ENCODE measurements at places on chromosomes 1 and 21.

DNA sequence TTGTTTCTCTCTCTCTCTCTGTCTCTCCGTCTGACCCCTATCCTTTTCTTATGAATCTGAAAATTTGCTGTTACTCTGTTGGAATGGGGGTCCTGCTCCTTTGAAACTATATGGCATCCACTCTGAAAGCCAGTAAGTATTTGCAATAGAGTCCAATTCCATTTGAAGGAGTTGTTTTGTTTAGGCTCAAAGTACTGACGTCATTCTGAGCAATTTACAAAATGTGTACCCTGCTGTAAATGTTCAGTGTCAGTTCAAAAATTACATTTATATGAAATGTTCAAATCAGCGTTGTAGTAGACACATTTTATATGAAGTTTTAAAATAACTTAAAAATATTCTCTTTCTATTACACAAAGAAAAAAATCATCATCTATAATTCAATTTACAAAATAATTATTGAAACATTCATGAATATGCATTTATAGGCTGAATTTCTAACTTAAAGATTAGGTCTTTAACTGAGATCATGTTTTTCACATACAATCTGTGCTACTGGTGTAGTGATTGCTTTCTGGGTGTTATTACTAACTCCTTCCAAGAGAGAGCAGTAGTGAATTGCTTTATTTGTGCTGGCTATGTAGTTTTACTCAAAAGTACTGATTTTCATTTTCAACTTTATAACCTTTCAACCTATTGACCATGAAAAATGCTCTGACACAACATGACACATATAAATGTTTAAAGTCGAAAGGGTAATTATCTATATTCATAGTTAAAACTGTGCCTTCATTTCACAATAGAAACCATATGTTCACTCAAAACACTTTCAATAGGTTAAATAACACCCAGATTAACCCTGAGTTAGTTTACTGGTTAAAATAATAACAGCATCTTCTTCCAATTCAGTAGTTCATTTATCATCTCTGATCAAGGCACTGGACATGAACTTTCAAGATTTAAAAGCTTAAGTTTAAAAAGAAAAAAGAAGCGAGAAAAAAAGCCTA lies 253.1 kb upstream of the ADGRL4 start:
- DNase-seq = no peak

DNA sequence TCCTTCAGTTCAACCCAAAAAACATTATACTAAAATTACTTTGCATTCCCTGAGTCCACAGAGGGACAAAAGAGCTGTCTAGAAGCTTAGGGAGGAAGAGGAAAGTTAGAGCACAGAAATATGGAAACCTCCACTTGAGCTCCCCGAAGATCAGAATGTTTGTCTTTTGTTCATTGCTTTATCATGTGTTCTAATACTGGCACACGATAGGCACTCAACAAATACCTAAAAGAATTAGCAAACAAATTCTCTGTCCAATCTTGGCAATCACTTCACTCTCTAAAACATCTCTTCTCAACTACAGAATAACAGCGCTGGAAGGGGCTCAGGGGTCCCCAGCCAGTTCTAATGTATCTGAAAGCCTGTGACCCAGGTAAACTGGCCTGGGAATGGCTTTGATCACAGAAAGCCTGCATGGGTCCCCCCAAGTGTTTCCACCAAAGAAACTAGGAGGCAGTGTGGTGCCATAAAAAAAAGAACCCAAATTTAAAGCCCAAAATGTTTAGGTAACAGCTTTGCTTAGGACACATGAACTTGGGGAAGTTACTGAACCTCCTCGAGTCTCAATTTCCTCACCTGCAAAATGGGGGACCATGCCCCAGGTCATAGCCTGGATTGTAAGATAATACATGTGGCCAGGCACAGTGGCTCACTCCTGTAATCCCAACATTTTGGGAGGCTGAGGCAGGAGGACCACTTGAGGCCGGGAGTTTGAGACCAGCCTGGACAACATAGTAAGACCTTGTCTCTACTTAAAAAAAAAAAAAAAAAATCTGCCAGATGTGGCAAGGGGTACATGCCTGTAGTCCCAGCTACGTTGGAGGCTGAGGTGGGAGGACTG lies 45.8 kb downstream of the SSBP3 start:
- peak; percentile 6 for DNase-seq

GRCh38 chr1:11727119-11727518 lies 8.8 kb upstream of the AGTRAP start:
- DNase-seq = no peak

- no peak for DNase-seq
Observed at GRCh38 chr1:78520843-78521242, 30.1 kb downstream of the PTGFR start.

GRCh38 chr1:117753652-117754051 lies 147.8 kb downstream of the TENT5C start:
- DNase-seq = no peak

DNA sequence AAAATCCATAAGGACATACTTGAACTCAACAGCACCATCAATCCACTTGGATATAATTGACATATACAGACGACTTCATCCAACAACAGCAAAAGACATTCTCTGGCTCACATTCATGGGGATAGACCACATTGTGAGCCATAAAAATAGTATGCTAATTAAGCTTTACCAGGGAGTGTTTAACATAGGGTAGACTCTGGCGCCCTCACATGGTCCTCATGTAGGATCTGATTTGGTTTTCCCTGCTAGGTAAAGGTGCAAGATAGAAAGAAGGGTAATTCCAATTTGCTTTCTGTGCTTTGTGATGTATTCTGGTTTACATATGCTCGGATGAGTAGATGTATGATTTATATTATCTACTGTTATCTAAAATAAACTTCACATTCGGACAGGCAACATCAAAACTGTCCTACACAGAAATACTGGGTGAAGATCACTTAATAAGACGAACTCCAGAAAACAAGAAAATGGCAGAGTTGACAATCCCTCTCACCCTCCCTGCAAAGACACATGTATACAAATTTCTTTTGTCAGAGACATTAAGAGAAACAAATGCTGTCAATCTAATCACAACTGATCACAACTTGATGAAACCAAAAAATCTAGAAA lies 27.7 kb downstream of the CR1L start:
- no peak for DNase-seq

DNA sequence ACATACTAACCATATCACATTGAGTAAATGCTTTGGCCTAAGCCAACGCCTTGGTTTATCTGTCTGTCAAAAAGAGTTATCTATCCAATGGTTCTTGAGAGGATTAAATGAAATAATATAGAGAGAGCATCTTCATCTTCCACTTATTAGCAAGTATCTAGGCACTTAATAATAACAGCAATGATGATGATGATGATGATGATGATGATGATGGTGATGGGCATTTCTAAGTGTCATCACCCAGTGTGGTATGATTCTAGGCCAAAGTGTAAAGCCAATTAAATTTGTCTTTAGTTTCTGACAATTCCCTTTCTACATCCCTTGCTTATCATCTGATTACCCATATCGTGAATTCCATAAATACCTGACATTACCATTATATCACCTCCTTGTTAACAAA lies 65.7 kb upstream of the LRRC53 start:
- no peak for DNase-seq

DNA sequence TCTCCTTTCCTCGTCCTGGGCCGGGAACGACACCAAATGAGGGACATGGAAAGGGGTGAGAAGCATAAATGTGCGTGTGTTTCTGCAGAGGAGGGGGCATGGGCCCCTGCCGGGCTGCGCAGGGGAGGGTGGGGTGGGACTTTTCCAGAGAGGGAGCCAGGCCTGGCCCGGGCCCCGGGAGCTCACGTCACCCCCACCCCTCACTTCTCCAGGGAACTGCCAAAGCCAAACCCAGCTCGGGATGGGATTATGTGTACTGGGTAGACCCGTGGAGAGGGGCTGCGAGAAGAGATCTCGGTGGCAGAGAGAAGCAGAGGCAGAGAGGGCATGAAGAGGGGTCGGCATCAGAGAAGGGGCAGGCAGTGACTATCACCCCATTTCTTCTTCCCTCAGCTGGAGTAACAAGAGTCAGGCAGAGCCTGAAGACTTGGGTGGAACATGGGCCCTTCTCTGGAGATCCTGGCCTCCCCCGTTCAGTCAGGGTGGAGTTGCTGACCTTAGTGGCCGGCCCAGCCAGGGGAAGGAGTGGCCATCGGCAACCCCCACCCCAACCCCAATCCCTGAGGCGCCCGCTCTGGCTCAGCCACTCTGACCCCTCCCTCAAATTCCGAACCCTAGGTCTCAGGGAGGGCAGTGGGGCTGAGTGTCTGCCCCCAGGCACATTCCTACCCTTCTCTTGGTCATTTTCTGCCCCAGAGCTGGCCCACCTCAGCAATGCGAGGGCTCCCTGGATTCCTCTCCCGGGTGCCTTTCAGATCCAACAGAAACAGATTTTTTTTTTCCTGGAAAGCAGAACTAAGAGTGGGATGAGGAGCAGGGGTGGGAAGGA lies 1.2 kb downstream of the ADAMTSL4 start:
- no peak for DNase-seq

- no peak for DNase-seq
Observed at GRCh38 chr1:153390938-153391710, at the start of gene S100A8. Gene S100A8, minus strand, starts transcription at chr1:153391073. Its CDS starts 538 bp downstream, at chr1:153390535.

DNA sequence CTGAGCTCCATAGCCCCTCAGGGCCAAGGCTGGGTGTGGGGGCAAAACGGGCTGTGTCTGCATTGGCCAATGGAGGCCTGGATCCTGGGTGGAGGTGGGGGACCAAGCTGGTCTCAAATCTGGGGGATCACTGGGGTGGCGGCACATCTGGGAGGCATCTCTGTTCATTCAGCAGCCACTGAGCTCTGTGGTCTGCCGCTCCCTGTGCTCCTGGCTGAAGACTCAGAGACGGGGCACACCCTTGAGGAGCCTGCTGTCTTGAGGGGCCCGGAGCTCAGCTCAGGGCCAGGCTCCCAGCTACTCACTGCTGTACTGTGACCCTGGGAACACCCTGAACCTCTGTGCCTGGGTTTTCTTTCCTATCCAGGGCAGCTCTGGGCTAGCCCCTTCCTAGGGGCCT lies 90.3 kb upstream of the WNT4 start:
- DNase-seq = no peak

GRCh38 chr1:210951279-210951678 lies 182.7 kb downstream of the KCNH1 start:
- no peak for DNase-seq

DNA sequence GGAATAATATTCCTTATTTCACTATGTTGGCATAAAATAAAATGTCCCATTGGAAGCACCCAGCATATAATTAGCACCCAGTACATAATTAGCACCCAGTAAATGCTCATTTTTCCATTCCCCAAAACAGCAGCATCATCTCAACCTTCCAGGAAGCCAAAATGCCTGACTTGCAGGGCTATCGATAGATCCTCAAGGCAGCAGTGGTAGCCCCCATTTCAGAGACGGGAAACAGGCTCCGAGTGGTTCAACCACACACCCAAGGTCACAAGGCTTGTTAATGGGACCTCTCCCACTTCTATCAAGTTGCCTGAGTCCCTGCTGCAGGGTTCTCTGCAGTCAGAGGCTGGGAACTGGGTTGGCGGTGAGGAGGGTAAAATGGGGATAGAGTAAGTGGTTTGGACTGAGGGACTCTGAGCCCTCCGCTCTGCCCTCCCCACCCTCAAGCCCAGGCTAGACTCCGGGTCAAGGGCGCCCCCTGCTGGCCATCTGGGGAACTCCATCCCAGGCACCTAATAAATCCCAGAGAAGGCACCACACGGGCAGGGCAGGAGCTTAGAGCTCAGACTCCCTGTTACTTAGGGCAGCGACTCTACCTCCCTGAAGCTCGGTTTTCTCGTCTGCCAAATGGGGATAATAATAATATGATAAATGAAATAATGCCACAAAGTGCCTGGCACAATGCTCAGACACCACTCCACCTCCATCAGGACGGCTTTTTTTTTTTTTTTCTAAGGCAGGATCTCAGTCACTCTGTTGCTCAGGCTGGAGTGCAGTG lies 21.9 kb upstream of the LAPTM5 start:
- peak; percentile 95 for DNase-seq

- DNase-seq = no peak
Observed at GRCh38 chr1:111633736-111634247, 14.2 kb downstream of the RAP1A start.

GRCh38 chr1:244497805-244498204 lies 36.7 kb downstream of the CATSPERE start:
- no peak for DNase-seq

DNA sequence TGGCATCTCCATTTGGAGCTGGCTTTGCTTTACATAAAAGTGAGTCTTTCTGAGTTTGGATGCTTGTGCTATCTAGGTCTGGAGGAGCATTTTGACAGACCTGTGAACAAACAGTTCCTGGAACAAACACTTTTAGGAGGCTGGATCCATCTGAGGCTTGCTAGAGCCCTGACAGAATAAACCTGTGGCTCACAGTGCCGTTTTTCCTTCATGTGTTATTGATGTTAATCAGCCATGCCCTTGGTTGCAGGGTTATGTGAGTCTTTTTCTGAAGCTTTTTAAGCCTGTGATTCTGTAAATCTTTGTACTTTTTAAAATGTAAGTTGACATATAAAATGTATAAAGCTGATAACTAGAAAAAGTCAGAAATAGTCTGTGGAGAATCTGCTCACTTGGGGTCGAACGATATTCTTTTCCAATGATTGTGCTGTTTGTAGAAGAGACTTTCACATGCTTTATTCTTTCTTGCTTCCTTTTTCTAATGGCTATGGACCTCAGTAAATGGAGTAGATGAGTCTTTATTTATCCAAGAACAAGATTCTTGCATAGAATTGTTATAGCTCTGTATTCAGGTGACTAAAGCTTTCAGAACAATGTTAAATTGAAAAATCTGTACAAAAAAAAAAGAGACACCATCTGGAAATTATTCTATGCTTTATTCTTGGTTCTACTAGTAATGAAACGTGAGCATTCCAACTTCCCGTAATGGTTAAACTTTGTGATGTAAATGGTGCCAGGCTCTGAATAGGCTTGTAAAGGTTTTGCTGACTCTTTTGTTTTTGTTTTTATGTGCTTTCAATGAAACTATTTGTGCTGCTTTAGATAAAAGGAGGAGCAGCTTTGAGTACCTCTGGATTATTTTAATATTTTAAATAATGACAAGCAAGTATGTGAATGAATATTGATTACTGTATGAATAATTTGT lies 53.7 kb downstream of the CACHD1 start:
- no peak for DNase-seq

- DNase-seq = no peak
Observed at GRCh38 chr1:34846265-34846664, 13.3 kb downstream of the SMIM12 start.

All from naive thymus-derived CD4-positive, alpha-beta T cell (primary cell).